Endothelial cell of umbilical vein (primary cell): ENCODE measurements at places on chromosomes 2 and 18. TPM values are rescaled to one million over a fixed set of nuclear protein-coding genes. Genes with fewer than 3 reads are reported as not detected.

ZNF521 gene
- total RNA-seq = 166 and 168 TPM in 2 replicates

RHOB gene
- 830 and 937 TPM in 2 replicates for total RNA-seq

DNA sequence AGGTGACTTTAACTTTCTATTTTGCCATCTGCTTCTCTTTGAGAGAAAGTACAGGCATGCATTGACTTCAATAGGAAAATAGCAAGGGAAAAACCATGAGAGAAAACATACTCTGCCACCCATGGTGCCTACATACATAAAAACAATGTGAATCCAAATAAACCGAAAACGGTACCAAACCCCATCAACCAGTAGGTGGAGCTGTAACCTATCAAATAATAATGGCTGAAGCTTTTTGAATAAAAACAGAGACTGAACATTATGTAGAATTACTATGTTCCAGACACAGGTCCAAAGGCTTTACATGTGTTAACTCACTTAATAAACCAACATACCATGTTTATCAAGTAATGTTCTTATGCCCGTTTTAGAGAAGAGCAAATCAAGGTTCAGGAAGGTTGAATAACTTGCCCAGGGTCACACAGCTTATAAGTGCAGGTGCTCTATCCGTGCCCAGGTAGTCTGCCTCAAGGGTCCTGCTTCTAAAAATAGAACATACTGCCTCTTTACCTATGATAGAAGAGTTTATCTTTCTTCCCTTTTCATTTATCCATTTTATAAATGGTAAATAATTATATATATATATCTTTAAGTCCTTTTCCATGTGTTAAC is 293.9 kb upstream of the SYT4 start:
- DNase-seq = peak; percentile 65

DNA sequence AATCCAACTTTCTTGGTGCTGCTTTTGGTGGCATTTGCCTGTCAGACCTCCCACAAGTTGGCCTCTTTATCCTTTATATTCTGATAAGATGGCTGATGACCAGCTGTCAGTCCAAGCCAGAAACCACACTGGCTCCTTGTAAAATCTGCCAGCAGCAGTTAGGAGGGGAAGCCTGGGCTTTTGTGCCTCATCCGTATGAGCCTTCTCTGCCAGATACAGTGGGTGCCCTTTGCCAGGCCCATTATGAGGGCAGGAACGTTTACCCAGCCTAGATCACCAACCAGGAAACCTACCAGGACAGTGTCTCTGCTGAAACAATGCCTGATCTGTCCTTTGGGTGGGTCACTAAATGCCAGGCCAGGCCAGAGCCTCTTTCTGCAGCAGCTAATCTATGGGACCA is 202.9 kb upstream of the SP5 start:
- no peak for DNase-seq
